NCI-H1105 (cell line): ENCODE measurements at places on chromosomes 1 and 21.

- DNase-seq, result no peak
Measured at GRCh38 chr1:227899141-227899819, 48.5 kb downstream of the WNT9A start.

DNA sequence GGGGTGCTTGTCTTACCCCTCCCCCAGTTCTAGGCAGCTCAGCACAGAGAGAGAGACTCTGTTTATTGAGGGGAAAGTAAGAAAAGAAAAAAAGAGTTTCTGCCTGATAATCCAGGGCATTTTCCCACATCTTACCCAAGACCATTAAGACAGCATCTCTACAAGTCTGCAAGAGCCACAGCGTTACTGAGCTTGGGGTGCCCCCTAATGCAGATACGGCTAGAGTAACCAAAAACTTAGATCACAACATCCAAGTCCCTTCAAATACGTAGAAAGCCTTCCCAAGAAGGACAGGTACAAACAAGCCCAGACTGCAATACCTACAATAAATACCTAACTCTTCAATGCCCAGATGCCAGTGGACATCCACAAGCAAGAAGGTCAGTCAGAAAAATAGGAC is 6.2 kb upstream of the TEX50 start:
- no peak for DNase-seq

- DNase-seq, result no peak
Measured at GRCh38 chr1:190172651-190173430, 304.8 kb downstream of the BRINP3 start.

- no peak for DNase-seq
Measured at GRCh38 chr1:46577671-46578070, 26.2 kb upstream of the KNCN start.

DNA sequence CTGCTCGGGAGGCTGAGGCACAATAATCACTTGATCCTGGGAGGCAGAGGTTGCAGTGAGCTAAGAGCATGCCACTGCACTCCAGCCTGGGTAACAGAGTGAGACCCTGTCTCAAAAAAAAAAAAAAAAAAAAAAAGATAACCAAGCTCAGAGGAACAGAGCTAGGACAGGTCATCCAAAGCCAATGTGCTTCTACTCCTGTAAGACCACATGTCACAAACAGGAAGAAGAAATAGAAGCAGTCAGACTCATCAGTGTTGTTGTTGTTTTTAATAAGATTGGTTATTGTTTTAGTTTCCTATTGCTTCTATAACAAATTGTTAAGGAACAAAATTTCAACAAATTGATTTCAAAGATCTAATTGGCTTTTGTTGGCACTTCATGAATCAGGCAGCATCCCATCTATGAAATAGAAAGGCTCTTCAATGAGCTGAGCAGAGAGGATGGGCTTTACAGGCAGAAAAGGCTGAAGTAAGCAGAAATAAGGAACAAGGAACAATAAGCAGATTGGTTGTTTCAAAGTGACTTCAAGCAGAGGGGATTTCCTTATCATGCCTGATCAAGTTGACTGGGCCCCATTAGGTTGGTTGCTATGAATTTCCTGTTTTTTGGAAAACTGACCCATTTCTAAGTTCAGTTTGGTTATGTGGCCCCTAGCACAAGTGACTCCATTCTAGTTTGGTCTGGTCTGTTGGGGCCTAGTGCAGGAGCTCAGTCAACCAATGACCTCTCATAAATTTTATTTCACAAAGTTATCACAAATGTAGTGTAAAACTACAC is 6.0 kb upstream of the AKNAD1 start:
- no peak for DNase-seq

GRCh38 chr1:110634455-110635311 is 28.5 kb upstream of the KCNA2 start:
- DNase-seq, result no peak

DNA sequence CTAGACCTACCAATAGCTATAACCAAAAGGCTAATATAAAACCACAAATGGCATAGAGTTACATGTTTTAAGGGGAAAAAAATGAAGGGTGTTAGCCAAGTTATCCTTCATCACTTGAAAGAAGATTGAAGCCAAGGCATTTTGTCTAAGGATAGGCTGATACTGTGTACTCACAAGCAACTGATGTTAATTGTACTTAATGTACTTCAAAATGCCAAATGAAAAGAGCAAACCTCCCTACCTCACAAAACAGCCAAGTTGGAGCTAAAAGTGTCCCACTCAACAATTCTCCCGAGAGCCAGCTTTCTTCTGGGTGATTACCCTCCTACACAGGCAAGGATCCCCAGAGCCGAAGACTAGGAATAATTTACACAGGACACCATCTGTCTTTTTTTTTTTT is 4.4 kb upstream of the IGSF3 start:
- DNase-seq, result no peak

DNA sequence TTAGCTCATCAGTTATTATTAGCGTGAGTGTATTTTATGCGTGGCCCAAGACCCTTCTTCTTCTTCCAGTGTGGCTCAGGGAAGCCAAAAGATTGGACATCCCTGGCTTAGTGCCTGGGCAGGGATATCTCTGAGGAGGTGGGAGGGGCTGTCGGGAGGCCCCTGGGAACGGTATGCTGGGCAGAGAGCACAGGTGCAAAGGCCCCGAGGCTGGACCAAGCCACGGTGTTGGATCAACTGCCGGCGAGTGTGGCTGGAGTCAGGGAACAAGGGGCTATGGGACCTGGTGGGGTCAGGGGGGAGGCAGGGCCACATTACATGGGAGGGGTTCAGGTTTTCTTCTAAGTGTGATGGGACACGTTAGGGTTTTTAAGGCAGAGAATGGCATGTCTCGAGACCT is 62.7 kb downstream of the FHAD1 start:
- DNase-seq, result no peak

DNA sequence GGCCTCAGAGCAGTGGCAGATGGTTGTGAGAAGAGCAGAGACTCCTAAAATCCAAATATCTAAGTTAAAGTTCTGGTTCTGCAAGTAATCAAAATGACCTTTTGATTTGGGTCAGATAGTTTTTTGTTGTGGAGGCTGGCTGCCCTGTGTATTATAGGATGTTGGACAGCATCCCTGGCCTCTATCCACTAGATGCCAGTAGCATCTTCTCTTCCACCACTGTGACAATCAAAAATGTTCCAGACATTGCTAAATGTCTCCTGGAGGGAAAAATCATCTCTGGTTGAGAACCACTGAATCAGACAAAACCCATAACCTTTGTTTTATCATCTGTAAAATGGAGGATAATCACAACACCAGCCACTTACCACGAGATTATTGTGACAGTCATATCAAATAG is 5.9 kb upstream of the DPT start:
- DNase-seq, result no peak

DNA sequence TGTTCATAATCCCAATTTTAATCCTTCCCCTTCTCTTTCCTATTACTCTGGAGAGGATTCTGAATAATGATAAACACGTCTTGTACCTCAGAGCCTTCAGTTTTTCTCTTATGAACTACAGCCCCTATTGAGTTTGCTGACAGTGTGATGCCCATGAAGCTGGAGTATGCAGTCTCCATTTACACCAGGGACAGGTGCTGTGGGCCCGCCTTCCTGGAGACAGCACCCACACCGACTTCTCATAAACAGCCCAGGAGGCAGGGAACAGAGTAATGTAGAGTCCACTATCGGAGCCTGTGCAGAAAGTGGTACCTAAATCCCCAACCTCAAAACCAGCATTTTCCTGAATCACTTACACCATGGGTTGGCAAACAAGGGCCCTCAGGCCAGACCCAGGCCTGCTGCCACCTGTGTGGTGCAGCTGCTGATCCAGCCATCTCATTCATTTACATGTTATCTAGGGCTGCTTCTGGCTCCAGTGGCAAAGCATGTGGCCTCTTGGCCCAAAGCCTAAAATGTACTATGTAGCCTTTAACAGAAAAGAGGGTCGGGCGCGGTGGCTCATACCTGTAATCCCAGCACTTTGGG is 95.1 kb upstream of the KRTAP19-8 start:
- no peak for DNase-seq

DNA sequence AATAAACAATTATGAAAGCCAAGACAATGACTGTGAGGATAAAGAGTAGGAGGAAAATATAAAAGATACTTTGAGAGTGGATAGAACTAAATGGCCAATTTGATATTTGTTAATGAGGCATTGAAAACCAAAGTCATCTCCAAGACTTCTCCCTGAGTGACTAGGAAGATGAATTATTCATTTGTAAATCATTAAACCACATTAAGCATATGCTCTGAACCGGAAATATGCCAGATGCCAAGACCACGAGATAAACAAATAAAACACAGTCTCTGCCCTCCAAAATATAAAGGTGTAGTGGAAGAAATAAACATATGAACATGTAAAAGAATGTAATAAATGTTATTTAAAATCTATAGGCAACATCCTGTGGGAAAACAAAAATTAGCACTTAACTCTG is 78.8 kb downstream of the MRPL39 start:
- DNase-seq, result no peak

- no peak for DNase-seq
Measured at GRCh38 chr1:8419172-8419571, 101.3 kb downstream of the SLC45A1 start.

DNA sequence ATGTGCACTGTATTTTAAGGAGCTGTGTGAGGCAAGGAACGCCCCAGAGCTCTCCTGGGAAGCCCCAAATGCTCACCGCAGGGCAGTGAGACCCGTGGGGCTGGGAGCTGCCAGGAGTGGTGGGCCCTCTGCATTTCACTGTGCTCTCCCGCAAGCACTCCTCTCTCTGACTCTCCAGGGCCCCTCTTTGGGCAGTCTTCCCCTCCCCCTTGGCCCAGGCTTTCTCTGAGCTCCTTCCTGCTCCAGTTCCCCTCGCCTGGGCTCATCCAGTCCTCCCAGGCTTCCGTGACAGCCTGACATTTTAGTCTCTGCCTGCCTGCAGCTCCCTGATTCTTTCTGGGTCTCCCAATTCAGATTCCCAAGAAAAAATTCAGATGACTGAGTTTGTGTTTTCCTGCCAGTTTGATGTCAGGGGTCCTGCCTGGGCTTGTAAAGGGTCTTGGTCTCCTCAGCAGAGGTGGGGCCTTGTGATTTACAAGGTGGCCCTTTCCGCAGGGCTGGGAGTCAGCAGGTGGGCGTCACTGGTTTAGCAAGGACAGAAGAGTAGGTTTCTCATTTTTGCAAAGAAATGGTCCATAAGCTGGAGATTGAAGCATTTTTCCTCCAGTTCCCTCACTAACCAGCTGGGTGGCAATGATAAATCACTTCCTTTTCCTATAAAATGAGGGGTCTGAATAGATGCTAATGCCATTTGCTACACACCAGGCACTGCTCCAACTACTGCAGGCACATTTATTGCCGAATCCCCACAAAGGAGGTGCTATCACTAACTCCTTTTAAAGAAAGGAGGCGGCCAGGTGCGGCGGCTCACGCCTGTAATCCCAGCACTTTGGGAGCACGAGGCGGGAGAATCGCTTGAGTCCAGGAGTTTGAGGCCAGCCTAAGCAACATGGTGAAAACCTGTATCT is 1.9 kb upstream of the CA6 start:
- no peak for DNase-seq

- no peak for DNase-seq
Measured at GRCh38 chr21:46092811-46093667, 4.9 kb upstream of the COL6A2 start.

GRCh38 chr1:4317207-4317606 is 337.2 kb upstream of the AJAP1 start:
- no peak for DNase-seq

DNA sequence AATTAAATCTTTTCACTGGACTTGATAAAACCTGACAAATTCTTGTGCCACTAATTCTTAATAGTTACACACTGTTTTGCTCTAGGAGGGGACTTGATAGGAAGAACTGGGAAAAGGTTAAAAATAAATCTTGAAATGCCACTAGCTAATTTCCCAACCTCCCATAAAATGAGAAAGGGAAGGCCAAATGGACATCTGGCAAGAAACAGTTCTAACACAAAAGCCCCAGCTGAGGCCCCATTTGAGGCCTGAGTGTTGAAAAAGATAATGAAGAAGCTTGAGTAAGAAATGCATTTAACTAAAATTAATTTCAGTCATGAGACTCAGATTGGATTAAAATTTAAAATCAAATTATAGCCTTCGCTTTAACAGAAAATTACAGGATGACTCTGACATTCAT is 11.2 kb upstream of the RAP1GAP start:
- no peak for DNase-seq

DNA sequence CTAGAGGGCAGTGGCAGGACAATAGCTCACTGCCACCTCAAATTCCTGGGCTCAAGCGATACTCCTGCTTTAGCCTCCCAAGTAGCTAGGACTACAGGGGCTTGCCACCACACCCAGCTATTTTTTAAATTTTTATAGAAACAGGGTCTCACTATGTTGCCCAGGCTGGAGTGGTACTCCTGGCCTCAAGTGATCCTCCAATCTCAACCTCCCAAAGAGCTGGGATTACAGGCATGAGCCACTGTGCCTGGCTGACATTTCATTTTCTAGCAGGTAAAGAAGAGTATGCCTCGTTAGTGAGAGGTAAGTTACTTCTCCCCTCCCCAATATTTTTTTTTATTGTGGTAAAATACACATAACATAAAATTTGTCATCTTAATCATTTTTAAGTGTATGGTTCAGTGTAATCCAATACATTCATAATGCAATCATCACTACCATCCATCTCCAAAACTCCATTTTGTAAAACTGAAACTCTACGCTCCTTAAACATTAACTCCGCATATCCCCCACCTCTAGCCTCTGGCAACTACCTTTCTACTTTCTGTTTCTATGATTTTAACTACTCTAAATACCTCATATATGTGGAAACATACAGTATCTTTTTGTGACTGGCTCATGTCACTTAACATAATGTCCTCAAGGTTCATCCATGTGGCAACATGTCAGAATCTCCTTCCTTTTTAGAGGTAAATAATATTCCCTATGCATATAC is 22.4 kb downstream of the ZZZ3 start:
- no peak for DNase-seq

- DNase-seq, result no peak
Measured at GRCh38 chr1:209406595-209406994, 176.9 kb upstream of the CAMK1G start.

DNA sequence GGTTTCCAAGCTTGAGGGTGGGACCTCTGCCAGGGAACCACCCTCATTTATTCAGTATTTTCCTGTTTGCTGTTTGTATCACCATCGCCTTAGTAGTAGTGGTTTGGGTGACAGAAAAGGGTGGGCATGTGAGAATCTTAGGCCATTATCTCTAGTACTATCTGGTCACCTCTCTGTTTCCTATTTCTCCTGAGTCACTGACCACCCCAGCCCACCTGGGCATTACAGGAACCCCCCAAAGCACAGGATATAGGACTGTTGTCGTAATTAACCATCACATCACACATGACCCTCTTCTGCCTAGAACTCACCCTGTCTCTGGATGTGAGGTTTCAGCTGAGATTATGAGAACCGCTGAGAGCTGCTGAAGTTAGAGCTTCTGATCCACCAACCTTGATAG is 60.4 kb downstream of the IL23R start:
- DNase-seq, result no peak

- no peak for DNase-seq
Measured at GRCh38 chr1:84422909-84423308, 24.6 kb downstream of the DNASE2B start.

DNA sequence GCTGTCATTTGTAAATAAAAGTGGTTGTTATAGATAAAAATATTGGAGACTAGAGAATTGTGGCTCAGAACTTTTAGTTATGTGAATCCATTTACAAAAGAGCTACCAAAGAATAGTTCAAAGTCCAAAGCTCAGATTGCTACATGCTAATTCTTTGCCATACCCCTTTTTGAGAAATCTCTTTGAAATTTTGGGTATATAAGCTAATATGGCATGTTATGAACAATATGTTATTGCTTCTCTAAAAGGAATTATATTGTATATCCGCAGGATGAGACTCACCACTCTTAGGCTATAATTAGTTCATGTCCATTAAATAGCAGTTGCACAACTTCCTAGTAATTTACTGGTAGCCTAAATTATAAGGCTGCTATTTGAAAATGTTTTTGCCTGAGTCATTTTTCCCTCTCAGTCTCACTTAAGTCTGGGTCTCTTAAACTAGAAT is 178.0 kb downstream of the ZNF281 start:
- no peak for DNase-seq
